ENCODE measurements at places on chromosomes 7 and 10.

- DNase-seq = no peak
Observed at GRCh38 chr7:136870866-136871487, 2.5 kb downstream of the CHRM2 start.

DNA sequence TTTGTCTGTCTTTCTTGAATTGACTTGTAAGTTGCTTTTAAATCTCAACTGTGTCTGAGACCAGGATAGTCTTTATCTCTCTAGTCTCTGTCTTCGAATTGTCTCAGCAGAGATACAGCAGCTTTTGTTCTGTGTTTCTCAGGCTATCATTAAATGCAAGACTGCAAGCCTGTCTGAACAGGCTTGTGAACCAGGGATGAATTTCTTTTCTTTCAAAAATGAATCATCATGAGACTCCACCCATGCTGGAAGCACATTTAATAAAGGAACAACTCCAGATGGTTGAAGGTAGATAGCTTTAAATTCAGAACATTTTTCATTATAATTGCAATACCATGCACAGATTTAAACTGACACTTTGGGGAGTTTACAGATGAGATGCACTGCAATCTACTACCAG, 155.9 kb downstream of the SEC23IP start:
- no peak for DNase-seq

GRCh38 chr7:105474045-105474444, 48.0 kb downstream of the PUS7 start:
- no peak for DNase-seq

GRCh38 chr7:131619336-131620305, 63.2 kb upstream of the PODXL start:
- DNase-seq = no peak

DNA sequence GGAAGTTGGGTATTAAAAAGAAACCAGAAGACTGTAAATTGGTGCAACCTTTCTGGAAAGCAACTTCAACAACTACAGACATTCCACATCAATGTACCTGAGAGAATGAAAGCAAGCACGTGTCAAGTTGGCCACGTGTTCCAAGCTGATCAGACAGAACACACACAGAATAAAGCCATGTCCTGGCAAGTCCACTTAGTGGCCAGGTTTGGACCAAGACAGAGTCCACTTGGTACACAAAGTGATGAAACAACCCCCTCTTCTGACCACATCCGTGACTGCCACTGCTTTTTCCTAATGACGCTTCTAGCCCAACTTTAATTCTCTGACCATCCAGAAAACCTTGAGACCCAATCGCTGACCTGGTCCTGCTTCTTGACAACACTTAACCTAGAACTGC, 109.4 kb downstream of the ABLIM1 start:
- DNase-seq = no peak

- no peak for DNase-seq
Observed at GRCh38 chr10:123409426-123409825, 255.2 kb downstream of the BUB3 start.

DNA sequence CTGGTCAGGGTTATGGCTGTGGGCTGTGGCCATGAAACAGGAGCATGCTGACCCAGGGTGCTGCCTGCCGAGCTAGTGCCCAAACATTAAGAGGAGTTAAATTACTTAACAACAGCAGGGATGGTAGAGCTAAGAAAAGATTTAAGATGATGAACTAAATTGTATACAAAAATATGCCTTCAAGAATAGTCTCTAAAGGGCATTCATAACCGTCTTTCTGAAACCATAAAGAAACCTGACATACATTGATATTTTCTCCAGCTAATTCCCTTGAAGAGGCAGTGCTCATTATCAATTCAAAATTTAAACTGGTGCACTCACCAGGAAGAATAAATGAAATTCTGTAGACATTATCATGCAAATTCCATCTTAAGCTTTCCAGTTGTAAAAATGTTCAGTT, 265.8 kb upstream of the TAC1 start:
- no peak for DNase-seq

DNA sequence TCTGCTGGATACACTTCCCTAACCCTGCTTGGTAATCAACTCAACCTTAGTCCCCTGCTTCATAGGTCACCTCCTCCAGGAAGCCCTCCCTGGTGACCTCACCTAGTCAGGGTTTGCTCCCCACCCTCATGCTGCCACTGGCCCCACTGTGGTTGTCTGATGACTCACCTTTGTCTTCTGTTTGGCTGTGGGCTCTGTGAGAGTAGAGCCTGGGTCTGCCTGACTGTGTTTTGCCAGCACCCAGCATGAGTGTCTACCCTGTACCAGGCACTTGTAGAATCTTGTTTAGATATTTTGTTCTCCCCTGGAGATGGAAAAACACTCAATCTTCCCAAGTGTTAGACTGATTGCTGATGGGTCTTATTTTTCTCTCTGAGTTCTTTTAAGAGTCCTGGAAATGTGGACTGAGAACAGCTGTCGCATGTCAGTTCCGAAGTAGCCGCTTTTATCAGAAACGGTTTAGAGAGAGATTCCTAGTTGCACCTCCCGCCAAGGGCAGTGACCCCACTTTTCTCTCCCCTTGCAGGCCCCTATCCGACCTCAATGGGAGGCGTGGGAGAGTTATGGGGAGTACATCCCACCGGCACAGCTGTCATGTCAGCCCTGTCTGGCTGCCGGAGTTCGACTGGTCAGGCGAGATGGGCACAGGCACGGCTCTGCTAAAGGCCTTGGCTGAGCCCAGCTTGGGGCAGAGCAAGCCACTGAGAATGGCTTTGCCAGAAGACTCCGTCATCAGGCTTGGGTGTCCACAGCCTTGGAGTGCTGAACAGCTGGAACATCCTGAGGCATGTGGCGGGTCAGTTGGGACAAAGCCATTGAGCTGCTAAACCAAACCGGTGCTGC, 134.3 kb downstream of the GRK5 start:
- DNase-seq = peak; percentile 44

DNA sequence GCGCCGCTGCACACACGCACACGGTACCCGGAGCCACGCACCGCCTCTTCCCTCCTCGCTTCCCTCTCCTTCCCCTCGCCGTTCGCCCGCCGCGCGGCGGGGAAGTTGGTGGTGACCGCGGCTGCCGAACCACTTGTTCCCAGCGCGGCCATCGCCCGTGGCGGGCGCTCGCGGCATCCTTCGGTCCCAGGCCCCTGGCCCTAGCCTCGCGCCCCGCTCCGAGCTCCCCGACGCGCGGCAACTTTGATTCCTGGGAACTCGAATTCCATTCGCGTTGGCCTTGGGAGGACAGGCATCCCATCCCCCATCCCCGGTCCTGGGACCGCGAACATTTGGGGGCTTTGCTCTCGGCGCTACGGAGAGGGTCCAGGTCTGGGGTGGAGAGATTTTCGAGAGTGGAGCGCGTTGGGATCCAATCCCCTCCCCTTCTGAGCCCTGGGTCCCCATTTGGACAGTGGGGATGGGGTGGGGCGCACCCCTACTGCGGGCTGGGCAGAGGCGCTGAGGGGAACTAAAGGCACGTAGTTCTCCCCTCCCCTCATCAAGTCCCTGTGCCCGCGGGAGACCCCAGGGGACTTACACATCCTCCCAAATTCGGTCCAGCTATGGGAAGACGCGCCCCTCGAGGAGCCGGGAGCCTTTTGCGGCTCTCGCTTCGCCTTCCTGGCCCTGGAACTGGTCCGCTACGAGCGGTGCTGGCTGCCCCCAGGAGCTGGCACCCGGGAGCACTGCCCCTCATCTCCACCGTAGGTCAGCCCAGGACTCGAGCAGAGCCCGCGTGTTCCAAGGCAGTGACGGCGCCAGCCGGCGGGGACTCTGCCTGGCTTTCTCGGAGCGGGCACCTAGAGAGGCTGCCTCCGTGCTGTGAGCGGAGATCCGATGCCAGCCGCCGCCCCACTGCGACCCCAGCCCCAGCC, 834 bp downstream of the CDH23 start:
- DNase-seq = no peak

- no peak for DNase-seq
Observed at GRCh38 chr10:49213211-49213610, 25.0 kb upstream of the TMEM273 start.

GRCh38 chr7:47239931-47240421, 341.9 kb downstream of the TNS3 start:
- DNase-seq = no peak

GRCh38 chr10:111392910-111393309, 316.1 kb downstream of the ADRA2A start:
- no peak for DNase-seq

DNA sequence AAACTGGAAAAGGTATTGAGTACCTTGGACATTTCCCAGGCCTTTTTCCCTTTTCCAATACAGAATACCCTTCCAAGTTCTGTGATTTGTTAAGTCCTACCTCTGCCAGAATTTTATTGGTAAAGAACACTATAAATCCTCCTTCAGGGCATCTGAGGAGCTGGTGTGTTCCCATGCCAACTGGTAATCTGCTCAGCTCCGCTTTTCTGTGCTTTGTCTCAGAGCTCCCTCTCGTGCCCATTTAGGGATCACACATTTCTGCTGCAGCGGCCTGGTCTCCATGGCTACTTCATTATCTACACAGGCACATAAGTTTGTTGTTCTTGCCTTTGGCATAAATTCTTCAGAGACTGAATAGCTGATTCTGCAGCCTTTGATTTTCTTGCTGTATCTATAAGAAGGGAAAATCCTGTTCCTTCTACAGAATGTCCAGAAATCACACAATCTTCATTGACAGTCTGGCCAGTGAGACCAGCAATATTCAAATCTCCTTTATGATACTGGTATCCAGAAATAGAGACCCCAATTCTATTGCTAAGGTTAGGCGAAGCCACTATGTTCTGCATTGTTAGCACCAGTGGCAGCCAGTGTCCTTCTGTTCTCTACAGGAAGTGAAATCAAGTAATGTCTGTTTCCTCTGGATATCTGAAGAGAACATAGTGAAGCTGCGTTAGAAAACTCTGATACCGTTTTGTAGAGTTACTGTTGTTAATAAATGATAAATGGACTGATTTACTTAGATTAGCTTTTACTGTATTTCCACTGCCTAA, 51.9 kb downstream of the DENND11 start:
- no peak for DNase-seq

DNA sequence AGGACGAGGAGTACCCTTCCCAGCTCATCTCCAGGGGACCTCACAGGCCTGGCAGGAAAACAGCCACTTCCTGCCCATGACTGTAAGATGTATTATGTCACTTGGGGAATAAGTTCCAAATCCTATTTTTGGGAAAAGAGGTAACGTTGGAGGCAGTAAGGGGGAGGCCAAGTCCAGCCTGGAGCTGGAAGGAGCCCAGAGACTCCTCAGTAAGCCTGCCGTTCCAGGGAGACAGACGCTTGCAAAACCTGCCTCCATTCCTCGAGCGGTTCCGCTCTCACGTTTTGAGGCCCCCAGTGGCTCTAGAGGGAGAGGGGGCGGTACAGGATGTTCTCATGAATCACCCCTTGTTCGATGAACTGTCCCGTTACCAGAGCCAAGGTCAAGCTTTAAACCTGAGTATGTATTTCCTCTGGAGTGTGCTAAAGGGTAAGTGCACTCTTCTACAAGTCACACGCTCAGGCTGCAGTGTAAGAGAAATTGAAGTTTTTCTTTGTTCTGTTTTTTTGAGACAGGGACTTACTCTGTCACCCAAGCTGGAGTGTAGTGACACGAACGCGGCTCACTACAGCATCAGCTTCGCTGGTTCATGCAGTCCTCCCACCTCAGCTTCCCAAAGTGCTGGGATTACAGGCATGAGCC, 45.5 kb upstream of the CYTH3 start:
- no peak for DNase-seq

DNA sequence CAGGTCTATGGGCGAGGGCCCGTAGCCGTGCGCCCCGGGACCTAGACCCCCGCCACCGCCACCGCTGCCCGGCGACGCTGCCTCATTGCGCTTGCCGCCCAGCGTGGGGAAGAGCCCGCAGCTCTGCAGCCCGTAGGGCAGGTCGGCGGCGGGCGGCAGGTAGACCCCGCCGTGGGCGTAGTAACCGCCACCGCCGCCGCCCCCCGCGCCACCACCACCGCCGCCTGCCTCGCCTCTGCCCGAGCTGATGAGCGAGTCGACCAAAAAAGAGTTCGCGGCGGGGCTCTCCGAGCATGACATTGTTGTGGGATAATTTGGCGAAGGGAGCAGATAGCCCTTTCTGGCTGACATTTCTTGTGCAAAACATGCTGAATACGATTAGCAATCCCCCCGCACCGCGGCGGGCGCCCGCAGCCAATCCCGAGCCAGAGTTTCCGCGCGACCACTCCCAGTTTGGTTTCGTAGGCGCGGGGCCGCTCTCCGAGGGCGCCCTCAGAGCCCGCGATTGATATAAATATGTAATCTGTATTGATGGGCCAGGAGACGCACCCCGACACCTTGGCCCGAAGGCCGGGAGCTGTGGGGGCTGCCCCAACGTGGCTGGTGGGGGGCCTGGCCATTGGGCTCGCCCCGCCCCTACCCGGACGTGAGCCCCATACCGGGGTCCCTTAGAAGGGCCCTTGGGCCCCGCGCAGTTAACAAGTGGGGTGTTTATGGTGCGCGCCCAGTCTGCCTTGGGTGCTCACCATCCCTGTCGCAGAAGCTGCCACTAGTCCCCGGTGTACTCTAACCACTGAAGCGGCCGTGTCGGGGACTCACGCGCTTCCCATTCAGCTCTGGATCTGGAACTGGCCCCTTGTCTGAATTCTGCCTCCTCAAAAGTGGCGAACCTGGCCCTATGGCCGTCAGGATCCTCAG, at the start of gene HOXA10:
Gene HOXA10, minus strand, starts transcription at position 365 of the 918 bp plus-strand sequence. Its CDS starts 14 bp downstream, at position 351.
- no peak for DNase-seq

GRCh38 chr7:29239638-29240037, 45.1 kb downstream of the CHN2 start:
- DNase-seq = no peak

- no peak for DNase-seq
Observed at GRCh38 chr7:100546129-100546925, 7.3 kb downstream of the AGFG2 start.

GRCh38 chr7:7819442-7820247, 101.2 kb upstream of the RPA3 start:
- DNase-seq = no peak

- DNase-seq = no peak
Observed at GRCh38 chr10:78211561-78212051, 177.9 kb downstream of the RPS24 start.

- no peak for DNase-seq
Observed at GRCh38 chr10:69406302-69406811, 10.4 kb downstream of the TACR2 start.

DNA sequence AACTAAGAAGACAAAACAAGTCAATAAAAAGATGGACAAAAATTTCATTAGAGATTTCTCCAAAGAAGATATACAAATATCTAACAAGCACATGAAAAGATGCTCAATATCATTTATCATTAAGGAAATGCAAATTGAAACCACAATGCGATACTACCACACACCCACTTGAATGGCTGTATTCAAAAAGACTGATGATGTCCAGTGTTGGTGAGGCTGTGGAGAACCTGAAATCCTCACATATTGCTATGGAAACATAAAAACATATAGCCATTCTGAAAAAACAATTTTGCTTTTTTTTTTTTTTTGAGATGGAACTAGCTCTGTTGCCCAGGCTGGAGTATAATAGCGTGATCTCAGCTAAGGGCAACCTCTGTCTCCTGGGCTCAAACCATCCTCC, 124.1 kb upstream of the LAMB4 start:
- no peak for DNase-seq

DNA sequence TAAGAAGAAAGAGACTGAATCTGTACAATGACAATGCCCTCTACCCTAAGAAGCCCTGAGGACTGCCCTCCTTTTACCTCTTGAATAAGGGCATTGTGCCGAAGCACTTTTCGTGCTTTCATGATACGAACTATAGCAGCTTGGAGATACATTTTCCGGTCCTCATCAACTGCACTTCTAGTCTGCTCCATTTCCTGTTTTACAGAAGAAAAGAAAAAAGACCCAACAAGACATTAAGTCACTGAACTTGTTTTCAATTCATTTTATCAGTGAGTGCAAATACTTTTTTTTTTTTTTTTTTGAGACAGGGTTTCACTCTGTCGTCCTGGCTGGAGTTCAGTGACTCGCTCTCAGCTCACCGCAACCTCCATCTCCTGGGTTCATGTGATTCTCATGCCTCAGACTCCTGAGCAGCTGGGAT, 78.4 kb downstream of the CUL2 start:
- DNase-seq = no peak

Data from activated T-cell treated with anti-CD3 and anti-CD28 coated beads, Interleukin-2, amount 50 U/mL, for 4 hours (primary cell).